Activated naive CD8-positive, alpha-beta T cell treated with anti-CD3 and anti-CD28 coated beads, Interleukin-2, amount 50 U/mL, for 24 hours (primary cell): ENCODE measurements at places on chromosomes 1 and 21.

DNA sequence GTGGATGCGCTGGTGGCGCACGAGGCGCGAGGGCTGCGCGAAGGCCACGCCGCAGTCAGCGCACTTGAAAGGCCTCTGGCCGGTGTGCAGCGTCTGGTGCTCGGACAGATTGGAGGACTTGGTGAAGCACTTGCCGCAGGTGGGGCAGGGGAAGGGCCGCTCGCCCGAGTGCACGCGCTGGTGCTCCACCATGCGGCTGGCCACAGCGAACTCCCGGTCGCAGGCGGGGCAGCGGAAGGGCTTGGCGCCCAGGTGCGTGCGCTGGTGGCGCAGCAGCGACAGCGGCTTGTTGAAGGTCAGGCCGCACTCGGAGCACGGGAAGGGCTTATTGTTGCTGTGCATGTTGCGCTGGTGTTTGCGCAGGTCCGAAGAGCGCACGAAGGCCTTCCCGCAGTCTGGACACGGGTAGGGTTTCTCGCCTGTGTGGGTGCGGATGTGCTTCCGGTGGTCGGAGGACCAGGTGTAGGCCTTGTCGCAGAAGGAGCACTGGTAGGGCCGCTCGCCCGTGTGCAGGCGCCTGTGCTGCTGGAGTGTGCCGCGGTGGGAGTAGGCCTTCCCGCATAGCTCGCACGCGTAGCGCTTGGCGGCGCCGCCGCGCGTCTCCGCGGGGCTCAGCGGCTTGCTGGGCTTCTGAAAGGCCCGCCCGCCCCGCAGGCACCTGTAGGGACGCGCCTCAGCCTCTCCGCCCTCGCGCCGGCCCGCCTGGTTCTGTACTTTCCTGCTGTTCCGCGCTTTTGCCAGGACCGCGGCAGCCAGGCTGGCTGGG is 4.7 kb downstream of the ZNF648 start:
- DNase-seq = no peak

DNA sequence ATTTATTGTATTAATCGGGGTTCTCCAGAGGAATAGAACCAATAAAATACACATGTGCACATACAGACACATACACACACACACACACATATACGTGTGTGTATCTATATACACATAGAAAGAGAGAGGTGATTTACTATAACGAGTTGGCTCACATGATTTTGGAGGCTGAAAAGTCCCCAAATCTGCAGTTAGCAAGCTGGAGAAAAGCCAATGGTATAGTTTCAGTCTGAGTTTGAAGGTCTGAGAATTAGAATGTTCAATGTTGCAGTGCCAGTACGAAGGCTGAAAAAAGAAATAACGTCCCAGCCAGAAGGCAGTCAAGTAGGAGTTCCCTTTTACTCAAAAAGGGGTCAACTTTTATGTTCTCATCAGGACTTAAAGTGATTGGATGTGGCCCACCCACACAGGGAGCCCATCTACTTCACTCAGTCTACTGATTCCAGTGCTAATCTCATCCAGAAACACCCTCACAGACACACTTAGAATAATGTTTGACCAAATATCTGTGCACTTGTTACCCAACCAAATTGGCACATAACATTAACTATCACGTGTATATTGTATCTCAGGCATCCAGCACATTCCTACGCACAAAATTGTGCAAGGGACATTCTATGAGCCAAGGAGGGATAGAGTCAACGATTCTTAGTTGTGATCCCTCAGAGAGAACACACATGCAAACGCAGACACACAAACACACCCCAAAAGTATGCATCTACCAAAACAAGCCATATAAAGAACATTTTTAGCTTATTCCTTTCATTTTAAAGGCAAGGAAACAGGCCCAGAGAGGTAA is 195.5 kb upstream of the DUSP10 start:
- no peak for DNase-seq

DNA sequence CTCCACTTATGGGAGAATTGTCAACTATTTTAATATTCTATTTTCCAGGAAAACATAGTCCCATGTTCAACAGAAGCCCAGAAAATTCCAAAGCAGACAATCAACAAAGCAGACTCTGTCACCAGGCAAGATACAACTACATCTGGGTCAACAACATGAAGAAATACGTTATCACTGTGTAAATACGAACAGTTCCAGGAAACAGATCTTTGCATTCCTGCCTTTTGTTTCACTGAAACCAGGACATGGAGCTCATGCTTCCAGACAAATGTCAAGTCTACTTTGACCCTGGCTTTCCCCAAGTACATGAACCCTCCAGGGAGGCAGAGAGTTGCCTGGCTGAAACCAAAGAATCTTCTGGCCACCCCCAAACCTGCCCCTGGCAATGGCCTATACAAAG is 106.7 kb downstream of the SETD4 start:
- no peak for DNase-seq

- DNase-seq = no peak
These were observed 54.7 kb upstream of the TRIM67 start for GRCh38 chr1:231107151-231107550.

DNA sequence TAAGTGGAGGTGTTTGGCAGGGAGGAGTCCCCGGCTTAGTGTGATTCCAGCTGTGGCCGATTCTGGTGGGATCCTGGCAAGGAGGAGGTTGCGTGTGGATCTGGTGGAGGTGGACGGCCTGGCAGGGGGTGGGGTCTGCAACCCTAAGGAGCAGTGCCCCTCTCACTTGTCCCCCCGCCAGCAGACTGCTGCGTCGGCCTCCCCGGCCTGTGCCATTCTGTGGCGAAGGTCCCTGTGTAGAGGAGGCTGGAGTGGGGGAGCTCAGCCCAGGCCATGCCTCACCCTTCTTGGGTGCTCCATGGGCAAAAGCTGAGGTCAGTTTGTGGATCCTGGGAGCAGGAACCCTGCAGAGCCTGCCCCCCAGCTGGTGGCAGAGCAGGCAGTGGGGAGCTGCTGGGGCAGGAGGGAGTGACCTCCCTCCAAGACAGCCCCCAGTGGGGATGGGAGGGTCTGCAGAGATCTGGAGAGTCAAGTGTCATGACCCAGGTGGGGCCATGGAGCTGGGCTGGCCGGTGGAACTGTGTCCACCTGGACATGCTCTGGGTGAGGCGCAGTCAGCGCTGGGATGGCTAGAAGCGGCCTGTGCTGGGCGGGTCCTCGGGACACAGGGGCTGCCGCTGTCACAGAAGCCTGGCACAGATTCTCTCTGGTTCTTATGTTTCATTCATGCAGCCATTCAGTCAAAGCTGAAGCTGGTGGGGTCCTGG is 5.3 kb downstream of the MIB2 start:
- no peak for DNase-seq

- no peak for DNase-seq
These were observed 521.8 kb downstream of the PTPRU start for GRCh38 chr1:29757866-29758780.

- no peak for DNase-seq
These were observed 76.8 kb upstream of the HNRNPU start for GRCh38 chr1:244941121-244941520.

- DNase-seq = no peak
These were observed 517.5 kb downstream of the ADGRL2 start for GRCh38 chr1:82318265-82318664.

- no peak for DNase-seq
These were observed 24.6 kb upstream of the OVAAL start for GRCh38 chr1:180534214-180534613.

GRCh38 chr1:210586771-210587170 is 258.1 kb downstream of the HHAT start:
- DNase-seq = no peak

DNA sequence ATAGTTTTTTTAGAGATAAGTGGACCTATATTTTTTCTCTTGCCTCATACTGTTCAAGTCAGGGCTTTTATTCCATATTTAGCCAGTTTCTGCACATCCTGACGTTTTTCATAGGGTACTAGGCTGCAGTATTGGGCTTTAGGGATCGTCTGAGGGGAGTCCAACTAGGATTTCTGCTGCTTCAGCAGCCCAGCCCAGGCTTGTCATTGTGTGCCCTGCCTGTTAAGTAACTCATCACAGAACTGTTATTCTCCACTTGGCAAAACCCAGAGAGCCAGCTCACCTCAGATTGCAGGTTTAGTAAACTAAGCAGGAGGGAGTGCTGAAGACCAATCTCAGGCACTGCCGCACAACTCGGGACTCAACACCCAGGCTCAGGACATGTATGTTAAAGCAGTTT is 2.8 kb downstream of the GALNT2 start:
- no peak for DNase-seq

- DNase-seq = no peak
These were observed 30.0 kb downstream of the C2CD2 start for GRCh38 chr21:41923631-41924367.
